AML-193 (cell line): ENCODE measurements at places on chromosomes 4 and X.

DNA sequence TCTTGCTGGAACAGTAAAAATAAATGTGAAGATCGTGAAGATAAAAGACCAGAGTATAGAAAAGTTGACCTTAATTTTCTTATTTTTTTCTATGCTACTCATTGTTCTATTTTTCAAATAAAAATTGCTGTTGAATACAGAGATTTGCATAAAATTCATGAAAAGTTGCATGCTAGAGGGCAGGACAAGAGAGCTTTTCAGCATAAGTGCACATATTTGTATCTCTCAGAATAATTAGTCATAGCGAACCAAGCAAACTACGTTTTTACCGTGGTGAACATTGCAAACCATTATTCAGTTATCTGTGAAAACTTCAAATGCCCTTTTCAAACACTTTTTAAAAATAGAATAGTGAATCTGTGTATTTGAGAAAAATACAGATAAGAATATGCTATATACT, 26.4 kb upstream of the AFF2 start:
- no peak for DNase-seq

DNA sequence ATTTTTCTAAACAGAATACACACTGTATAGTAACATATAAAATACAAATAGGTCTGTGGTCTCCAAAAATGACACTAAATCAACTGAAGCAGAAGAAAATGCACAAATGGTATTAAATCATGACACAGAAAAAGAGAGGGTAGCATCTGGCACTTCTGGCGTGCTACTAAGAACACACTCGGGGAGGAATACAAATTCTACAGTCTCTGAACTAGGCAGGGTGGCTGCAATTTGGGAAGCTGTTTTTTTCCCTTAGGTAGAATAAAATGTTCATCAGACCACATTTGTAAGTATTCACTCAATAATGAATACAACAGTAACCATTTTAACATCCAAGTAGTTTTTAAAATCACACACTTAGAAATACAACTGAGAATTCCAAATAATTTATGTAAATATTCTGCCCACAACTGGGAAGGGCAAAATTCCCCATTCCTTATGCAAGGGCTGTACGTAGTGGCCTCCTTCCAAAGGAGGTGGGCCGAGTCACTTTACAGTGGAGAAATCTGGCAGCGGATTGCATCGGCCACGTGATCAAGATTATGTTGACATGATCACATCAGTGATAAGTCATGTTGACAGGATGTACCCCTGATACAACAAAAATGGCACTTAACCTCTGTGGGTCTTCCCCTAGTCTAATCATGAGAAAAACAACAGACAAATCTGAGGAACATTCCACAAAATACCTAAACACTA, 101.1 kb downstream of the TSPAN5 start:
- no peak for DNase-seq

DNA sequence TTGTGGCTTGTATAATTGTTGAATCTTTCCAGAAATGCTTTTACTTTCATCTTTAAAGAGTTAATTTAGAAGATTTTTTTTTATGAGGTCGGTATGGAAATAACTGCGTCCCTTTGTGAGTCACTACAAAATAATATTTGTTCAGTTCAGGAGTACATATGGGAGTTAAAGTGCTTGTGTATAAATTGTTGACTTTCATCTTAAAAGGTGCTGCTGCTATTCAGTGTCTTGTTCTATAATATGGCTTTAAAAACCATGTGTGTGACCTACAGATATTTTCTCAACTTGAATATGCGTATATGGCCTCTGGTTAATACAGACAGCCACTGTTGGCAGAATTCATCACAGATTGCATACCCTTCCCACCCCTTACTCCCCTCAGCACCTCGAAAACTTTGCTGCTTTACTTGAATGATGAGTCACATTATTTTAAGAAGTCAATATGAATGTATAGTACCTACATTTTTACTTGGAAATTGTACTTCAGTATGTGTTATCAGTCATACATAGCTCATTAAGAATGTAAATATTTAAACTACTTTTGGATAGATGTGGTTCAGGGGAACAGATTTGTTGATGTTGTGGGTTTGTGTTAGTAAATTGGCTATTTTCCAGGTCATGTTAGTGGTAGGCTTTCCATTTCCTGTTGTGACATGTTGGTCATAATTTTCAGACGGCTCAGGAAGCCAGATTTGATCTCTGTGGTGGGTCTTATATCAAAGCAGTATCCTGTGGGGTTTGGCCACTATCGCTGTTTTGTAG, 1.5 kb downstream of the CLCN3 start:
- peak; percentile 44 for DNase-seq

- DNase-seq: no peak
These were observed 8.7 kb upstream of the FGFRL1 start for GRCh38 chr4:1002631-1003251.
